ENCODE measurements at places on chromosomes 13 and 19.

DNA sequence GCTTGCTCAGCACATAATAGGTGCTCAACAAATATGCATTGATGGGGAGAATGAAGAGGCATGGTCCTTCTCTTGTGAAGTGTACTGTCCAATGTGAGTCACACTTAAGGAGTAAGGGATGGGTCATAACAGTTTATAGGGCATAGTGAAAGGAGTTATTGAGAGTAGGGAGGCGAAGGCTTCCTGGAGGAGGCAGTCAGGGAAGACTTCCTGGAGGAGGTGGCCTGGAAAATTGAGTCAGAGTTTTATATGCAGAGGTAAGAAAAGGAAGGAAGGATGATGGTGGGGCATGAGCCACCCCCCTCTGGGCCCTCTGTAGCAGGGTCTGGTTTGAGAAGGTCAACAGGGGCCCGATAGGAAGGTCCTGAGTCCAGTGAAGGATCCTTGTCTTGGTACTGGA lies 57.0 kb upstream of the ZNF536 start:
- no peak for DNase-seq

GRCh38 chr13:102276404-102276803 lies 125.4 kb downstream of the FGF14 start:
- DNase-seq: no peak

DNA sequence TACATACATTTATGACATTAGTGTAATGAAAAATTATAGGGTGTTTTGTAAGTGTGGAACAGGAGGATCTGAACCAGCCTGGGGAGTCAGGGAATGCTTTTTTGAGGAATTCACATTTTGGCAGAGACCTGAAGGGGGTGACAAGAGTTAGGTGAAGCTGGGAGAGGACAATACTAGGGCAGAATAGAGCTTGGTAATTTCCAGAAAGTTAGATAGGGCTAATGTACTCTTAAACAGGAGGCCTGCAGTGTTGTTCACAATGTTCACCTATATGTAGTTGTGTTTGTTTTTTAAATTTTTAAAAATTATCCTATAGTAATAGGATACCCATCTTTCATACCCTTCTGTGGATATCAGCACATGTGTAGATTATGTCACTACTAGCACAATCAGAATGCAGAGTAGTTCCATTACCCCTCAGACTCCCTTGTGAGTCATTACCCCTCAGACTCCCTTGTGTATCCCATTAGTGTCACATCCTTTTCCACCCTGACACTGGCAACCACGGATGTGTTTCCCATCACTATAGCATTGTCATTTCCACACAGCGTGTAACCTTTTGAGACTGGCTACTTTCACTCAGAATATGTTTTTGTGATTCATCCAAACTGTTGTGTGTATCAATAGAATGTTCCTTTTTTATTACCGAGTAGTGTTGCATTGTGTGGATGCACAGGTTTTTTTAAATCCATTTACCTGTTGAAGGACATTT lies 43.1 kb downstream of the PCCA start:
- DNase-seq: peak; percentile 81

DNA sequence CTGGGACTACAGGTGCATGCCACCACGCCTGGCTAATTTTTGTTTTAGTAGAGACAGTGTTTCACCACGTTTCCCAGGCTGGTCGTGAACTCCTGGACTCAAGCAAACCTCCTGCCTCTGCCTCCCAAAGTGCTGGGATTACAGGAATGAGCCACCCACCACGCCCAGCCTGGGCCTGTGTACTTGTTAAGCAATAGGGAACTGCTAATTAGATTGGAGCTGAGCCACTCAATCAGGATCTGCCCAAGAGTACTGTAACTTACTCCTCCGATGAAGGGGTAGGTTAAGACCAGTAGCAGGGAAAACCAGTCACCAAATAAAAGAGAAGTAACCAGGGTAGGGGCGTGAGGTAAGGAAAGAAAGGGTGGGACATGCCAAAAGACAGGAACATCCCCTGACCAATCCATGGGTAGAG lies 2.3 kb downstream of the DDX39A start:
- DNase-seq: no peak

DNA sequence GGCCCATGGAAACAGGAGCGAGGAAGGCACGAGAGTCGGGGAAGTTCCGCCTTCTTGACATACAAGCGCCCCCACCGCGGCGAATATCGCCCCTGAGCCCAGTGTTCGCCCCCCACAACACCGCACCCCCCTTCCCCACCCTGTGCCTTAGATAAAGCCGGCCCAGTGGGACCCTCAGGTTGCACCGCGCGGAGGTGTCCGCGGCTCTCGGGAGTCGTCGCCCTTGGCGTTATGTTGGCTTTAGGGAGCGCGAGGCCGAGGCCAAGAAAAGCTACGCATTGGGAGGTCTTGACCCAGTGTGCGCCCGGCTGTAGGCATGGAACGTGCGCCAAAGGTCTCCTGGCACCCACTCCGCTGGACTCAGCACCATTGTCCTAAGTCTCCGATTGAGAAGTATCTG lies 603 bp upstream of the ZNF132 start:
- no peak for DNase-seq

Measured in astrocyte of the spinal cord (primary cell).